ENCODE measurements at places on chromosomes 3 and 15.

DNA sequence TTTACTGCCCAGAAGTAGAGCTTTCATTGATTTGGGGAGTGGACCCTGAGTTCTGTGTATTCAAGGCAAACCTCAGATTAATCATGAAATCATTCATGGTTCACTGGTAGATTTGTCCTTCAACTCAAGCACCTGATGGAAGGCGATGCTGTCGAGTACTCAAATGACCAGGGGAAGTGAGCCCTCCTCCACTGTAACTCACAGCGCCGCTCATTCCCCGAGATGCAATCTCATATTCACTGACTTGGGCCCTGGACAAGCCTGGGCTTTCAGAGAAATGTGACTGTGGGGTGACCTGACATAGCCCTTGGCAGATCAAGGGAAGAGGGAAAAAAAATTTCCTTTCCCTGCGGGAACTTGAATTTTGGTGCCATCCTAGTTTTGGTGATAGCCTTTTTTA is 156.7 kb upstream of the BHLHE40 start:
- DNase-seq, result no peak

GRCh38 chr15:83446904-83447709 is at the start of gene SH3GL3:
SH3GL3 (plus strand) TSS chr15:83447341; CDS start chr15:83447534, 193 bp downstream.
- DNase-seq, result peak; percentile 64

DNA sequence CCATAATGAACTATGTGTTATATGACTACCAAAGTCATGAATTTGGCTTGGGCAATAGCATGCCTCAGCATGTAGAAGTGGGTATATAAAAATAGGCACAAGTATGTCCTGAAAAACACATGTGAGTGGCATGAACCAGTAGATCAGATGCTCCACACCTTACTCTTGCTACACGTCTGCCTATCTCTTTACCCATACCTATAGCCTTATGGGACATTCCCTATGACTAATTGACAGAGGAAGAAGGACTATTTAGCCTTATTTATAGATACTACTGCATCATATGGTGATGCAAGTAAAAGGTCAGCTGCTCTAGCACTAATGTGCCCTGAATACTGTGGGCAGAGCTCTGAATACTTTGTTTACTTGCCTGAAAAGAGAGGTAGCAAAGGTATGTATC is 81.0 kb upstream of the ZPLD1 start:
- DNase-seq, result no peak

GRCh38 chr3:117629505-117629904 is 919.9 kb downstream of the TUSC7 start:
- no peak for DNase-seq

DNA sequence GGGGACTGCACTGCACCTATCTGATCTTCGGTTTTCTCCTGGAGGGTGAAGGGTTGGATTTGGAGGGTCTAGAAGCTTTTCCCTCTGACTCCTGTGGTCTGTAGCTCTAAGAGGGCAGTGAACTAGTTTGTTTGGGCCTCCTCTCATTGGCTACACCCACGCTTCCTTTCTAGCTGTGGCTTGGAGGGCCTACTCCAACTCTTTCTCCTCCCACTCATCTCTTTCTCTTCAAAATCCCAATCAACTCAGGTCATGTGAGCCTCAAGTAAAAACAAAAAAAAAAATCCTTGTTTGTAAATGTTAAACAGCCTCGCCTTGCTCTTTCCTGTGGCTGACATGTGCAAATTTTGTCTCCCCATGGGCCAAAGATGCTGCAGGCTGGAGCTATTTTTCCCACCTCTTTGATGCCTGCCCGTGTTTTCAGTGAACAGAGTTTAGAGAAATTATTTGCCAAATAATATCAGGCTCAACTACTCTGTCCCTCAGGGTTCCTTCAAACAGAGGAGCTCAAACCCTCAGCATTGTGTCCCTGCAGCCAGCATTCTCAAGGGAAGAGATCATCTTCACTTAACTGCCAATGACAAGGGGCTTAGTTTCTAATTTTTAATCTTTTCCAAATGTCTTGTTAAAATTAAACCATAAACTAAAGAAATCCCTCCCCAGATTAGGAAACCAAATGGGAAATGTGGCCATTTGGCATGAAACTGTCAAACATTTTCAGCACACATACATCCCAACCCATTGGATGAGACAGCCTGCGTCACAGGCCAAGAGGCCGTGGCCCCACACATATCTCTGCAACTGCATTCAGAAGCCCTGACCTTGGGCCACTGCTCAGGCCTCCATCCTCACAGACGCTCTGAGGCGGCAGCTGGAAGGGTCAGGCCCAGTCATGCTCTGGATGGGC is 114.8 kb upstream of the THBS1 start:
- peak; percentile 46 for DNase-seq

DNA sequence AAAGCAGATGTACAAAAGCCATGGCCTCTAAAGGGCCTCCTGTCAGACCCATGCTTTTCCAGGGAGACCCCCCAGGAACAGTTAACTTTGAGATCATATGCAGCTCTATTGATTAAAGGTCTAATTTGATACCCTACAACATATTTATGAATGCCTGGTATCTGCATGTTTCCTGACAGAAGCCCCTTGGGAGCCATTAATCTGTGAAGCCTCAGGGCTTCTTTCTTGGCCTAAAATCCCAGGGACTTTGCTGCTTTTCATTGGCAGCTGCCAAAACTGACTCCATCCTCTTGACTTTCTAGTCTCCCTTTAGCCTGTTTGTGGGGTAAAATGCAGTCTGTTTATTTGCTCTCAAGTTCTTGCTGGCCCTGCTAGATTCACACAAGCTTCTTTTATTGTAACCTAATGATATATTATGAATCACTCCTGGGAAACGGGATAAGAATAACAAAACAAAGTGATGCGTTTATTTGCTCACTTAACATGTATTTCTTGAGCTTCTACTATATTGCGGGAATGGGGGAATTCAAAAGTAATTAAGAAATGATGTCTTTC is 257.0 kb downstream of the LSAMP start:
- no peak for DNase-seq

- no peak for DNase-seq
Observed at GRCh38 chr15:79023918-79024317, 66.7 kb downstream of the RASGRF1 start.

Measured in suppressor macrophage (primary cell).